ENCODE measurements at places on chromosomes 12 and 14.

GRCh38 chr14:61397615-61398014 is 76.2 kb downstream of the PRKCH start:
- DNase-seq = no peak

- no peak for DNase-seq
Observed at GRCh38 chr12:125677829-125678228, 612.6 kb downstream of the AACS start.

- DNase-seq = no peak
Observed at GRCh38 chr12:60822580-60822979, 1226.8 kb downstream of the SLC16A7 start.

GRCh38 chr12:76782526-76782925 is 18.6 kb downstream of the ZDHHC17 start:
- no peak for DNase-seq

DNA sequence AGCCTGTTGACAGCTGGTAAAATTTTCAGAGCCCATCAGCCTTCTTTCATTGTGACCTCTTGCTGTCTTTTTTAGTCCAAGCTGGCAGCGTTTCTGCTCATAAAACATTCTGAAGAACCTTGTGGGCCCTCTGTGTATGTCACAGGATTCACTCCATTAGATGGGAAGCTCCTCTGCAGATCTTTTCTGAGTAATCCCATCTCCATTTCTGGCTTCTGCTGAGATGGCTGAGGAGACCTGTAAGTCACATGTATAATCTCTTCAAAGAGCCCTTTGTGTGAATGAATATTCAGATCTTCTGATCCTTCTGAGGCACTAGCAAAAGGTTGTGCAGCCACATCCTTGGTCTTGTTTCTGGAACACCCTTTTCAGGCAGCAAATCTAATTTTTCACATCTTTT is 2.8 kb downstream of the RXYLT1 start:
- DNase-seq = no peak

Data from 8988T (cell line).